ENCODE measurements at places on chromosomes 1 and 21.

DNA sequence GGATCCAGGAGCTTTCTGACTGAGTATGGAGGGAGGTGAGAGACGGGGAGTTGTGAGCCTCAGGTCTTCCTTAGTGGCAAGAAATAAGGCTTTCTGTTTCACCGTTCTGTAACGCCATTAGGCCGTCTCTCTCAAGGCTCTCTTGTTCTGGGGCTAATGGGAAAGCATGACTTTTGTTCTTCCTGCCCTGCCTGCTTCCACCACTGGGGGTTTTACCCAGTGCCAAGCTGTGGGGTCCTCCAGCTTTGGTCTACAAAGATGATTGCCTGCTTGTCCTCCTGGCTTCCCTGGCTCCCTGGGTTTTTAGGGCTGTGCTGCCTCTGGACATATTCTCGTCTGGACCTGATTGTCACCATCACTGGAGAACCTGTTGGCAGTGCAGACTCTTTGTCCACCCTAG lies 74.8 kb upstream of the TINAGL1 start:
- no peak for DNase-seq

- DNase-seq, result no peak
Measured at GRCh38 chr1:209382231-209383100, 201.0 kb upstream of the CAMK1G start.

DNA sequence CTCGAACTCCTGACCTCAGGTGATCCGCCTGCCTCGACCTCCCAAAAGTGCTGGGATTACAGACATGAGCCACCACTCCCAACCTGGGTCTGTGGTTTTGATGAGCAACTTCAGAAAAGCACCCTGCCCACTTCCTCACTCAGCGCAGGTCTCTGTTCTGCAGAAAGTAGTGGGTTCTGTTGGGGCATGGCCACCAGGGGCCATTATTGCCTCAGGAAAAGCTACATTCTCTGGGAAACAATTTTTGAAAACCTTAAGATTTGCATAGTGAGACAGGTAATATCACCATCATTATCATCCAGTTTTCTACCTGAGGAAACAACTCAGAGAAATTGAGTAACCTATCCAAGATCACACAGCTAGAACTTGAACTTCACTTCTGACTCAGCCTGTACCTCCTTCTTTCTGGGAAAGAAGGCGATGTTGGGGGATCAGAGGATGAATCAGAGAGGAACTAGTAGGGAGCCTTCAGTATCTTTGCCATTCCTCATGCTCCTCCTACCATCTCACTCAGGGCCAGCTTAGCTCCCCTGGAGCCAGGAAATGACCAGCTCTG lies 7.1 kb upstream of the NES start:
- DNase-seq, result no peak

GRCh38 chr1:63592536-63593302 lies 492 bp upstream of the PGM1 start:
- DNase-seq, result no peak

DNA sequence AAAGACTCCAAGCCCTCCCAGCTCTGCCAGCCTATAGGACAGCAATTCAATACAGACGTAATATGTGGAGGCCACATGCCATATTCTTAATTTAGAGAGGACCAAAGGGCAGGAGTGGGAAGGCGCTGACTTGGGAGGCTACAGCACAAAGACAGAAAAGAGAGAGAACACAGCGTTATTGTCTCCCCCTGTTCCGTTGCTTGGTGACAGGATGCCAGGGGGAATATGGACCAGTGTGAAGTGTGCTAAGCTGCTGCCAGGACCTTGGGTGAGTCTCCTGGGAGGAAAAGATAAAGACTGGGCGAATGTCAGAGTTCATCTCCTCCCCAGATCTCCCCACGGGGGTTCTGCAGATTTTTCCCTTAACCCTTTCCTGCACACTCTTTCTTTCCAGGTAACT lies 102.1 kb upstream of the ADAR start:
- no peak for DNase-seq

DNA sequence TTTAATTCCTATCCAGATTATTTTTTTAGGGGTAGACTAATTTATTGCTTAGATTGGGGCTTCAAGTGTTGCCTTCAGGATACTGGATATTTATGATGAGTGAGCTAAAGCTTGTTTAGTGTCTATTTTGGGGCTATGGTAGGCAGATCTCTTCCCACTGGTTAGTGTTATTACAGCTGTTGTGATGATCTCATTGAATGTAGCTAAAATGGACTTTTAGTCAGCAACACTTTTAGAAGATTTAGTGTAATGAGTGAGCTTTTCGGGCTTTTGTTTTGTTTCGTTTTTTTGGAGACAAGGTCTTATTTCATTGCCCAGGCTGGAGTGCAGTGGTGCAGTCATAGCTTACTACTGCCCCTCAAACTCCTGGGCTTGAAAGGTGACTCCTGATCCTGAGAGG lies 14.2 kb downstream of the THRAP3 start:
- no peak for DNase-seq

- DNase-seq, result no peak
Measured at GRCh38 chr1:59261537-59261936, 35.4 kb upstream of the FGGY start.

Measured in NCI-H187 treated with DMSO at 0.1 percent for 48 hours (cell line).